ENCODE measurements at places on chromosomes 2 and 18.
A peak's percentile ranks its signal among the peaks of the same experiment; 100 is the strongest.

DNA sequence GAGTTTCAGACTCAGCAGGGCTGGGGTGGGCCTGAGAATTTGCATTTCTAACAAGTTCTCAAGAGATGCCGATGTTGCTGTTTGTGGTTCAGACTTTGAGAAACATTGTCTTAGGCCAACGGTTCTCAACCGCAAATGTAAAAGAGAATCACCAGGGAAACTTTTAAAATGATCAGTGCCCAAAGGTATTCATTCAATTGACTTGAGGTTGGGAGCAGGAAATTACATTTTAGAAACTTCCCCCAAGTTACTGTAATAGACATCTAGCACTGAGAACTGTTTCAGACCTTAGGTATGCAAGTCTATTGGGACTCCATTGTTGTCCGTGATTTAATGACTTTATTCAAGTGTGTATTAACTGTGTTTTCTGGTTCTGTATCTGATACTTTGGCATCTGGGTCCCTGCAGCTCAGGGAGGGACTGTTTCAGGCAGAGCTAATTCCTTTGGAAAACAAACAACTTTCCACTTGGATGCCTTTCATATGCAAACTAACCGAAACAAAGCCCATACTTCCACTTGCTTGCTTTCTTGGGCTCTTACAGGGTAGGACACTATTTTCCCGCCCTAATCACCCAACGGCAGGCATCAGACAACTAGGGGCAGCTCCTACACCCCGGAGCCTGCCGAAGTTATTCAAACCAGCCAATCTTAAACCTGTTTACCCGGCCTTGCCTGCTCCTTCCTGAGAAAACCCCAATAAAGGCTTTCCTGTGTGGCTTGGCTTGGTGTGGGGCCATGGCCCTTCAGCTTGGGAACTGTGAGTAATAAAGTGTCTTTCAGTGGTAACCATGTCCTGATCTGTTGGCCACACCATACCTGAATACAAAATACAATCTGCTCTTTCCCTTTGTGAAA lies 97.6 kb downstream of the POLE4 start:
- DNase-seq: no peak

DNA sequence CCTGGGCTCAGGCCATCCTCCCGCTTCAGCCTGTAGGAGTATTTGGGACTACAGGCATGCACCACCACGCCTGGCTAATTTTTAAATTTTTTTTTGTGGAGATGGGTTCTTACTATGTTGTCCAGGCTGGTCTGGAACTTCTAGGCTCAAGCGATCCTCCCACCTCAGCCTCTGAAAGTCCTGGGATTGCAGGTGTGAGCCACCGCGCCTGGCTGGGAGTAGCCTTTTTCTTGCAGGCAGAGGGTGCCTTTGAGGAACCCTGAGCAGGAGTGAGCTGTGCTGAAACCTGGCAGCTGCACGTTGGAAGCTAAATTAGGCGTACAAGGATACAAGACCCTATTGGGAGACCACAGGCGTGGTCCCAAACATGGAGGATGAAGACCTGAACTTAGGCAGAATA lies 8.0 kb downstream of the CTDSP1 start:
- no peak for DNase-seq

- DNase-seq: no peak
These were observed 300.1 kb upstream of the NXPH2 start for GRCh38 chr2:139080244-139080643.

GRCh38 chr18:23900994-23901393 lies 113.6 kb upstream of the TTC39C start:
- DNase-seq: no peak

DNA sequence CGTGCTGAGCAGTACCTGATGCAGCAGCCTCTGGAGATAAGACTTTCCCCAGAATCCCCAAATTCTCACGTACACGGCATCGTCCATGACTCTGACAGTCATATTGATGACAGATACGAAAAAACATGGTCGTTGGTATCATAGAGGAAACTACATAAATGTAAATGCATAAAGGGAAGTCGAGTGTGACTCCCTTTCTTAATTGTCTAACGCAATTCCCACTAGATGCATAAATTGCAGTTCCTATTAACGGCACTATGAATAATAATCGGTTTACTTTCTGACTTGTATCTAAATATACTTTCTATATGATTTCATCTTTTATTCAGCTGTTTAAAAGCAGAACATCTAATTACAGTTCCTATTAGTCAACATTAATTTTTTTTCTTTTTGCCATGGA lies 322.6 kb upstream of the REV1 start:
- no peak for DNase-seq

DNA sequence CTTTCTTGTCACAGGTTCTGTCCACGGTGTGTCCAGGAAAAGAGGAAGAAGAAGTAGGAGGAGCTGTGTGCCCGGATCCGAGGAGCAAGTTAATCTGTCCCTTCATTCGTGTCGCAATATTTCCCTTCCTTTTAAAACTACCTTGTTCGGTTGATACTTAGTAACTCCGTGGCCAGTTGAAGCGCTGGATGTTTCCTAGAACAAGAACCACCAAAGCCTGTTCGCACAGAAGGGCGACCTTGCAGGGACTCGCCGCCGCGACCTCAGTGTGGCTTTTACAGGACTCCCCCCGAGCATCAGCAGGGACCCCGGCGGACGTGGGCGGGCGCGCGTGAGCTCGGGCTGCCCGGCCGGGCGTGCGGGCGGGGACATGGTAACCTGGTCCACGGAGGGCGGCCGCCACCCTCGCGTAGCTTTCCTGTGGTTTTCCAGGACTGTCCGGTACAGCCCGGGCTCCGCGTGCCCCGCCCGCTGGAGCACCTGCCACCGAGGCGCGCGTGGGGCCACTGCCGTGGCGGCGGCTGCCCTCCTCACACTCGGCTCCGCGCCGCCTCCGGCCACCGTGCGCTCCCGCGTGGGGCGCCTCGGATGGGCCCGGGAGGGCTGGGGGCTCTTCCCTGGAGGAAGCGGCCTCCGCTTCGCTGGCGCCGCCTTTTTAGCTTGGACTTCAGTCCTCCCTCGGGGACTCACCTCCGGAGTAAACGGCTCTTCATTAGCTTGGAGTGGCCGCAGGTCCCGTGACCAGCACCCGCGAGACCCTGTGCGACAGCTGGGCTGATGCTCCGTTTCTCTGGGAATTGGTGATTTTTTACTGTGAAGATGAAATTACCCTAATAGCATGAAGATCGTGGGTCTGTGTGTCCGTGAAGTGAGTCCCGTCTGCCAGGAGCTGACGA lies 9.2 kb upstream of the D2HGDH start:
- DNase-seq: no peak

DNA sequence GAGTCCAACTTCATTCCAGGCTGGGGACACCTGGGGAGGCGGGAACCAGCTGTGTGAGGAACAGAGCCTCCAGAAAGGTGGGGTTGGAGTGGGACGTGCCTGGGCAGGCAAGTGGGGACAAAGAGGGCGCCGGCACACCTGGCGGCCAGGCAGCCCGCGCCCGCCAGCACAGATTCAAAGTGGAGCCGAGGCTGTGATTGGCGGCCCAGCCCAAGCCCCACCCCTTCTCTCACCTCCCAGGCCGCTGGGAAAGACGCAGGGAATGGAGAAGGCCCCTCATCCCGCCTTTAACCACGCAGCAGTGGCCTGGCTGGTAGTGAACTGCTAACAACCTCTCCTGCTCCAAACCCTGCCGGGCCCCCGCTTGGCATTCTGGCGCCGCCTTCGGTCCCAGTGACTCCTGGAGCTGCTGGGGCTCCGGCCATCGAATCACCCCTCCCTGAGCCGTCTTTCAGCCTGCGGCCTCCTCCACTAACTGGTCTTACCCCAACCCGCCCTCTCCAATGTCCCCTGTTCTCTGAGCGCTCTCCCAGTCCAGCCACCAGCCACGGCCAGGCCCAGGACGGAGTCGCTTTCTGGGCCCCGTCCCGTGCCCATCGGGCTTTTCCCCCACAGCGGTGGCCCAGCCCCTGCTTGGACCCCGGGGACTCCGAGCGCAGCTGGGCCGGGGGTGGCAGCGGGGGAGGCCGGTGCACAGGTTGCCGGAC lies 27.9 kb upstream of the PTMA start:
- DNase-seq: peak; percentile 73

- DNase-seq: no peak
These were observed 240.6 kb downstream of the TFCP2L1 start for GRCh38 chr2:121044412-121044811.

DNA sequence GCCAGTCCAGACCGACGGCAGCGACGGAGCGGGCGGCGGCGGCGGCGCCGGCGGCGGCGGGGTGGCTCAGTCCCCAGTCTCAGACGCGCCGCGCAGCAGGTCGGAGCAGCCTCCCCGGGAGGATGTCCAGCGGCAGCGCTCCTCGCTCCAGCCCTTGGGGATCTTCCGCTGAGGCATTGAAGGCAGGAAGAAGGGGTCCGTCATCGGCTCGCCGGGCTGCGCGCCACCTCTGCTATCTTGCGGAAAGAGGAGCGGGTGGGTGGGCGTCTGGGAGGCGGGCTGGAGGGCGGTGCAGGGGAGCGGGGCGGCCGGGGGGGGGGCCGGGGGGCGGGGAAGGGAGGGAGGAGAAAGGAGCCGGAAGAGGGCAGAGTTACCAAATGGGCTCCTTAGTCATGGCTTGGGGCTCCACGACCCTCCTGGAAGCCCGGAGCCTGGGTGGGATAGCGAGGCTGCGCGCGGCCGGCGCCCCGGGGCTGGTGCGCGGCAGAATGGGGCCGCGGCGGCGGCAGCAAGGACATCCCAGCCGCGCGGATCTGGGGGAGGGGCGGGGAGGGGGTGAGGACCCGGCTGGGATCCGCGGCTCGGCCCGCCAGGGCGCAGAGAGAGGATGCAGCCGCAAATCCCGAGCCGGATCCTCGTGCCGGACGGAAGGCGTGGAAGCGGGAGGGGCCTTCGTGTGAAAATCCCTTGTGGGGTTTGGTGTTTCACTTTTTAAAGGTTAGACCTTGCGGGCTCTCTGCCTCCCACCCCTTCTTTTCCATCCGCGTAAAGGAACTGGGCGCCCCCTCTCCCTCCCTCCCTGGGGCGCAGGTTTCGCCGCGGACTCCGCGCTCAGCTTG lies at the start of gene NETO1:
Gene NETO1 (minus strand): TSS at position 242 of the 839 bp plus-strand sequence. CDS start 696 bp downstream, outside the sequence.
- DNase-seq: no peak

DNA sequence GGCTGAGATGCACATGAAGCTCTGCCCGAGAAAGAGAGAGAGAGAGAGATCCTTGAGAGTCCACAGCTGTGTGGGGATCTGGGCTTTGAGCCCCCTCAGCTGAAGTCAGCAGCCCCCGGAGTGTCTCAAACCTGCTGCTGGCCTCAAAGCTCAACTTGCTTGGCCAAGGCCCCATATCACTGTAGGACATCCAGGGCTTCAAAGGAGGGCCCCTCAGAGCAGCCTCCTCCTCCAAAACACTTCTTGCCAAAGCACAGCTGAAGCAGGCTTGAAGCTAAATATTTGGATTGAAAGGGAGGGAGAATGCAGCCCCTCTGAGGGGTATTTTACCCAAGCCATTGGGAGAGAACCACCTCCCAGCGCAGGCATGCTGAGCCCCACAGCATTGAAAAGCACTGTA lies 357.6 kb downstream of the OSR1 start:
- no peak for DNase-seq

DNA sequence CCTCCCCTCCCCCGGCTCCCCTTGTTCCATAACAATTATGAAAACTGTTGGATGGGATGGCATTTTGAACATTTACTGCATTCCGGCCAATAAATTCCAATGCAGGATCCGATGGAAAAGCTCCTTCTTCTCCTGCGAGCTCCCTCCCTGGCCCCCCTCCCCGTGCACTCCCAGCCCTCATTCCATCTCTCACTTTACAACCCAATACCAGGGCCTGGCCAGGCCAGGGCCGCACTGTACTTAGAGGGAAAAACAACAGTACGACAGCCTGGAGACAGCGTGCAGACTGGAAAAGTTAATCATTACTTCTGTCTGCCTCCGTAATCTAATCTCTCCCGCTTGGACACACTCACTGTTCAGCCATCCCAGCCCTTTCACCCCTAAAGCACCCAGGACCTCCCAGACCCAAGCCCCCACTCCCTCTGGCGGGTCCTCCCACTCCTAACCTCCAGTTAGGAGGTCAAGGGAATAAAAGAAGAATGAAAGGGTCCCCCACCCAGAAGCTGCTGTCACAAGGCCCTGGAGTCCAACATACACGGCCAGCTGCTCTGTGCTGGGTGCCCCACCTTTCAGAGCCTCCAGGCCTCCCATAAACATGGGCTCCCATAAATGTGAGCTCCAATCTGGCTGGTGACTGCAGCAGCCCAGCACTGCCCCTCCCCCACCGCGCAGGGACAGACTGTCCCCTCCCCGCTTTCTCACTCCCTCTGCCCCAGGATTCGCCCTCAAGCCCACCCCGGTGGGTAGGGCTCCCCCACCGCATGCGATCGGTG lies 20.6 kb downstream of the SMAD7 start:
- DNase-seq: no peak

DNA sequence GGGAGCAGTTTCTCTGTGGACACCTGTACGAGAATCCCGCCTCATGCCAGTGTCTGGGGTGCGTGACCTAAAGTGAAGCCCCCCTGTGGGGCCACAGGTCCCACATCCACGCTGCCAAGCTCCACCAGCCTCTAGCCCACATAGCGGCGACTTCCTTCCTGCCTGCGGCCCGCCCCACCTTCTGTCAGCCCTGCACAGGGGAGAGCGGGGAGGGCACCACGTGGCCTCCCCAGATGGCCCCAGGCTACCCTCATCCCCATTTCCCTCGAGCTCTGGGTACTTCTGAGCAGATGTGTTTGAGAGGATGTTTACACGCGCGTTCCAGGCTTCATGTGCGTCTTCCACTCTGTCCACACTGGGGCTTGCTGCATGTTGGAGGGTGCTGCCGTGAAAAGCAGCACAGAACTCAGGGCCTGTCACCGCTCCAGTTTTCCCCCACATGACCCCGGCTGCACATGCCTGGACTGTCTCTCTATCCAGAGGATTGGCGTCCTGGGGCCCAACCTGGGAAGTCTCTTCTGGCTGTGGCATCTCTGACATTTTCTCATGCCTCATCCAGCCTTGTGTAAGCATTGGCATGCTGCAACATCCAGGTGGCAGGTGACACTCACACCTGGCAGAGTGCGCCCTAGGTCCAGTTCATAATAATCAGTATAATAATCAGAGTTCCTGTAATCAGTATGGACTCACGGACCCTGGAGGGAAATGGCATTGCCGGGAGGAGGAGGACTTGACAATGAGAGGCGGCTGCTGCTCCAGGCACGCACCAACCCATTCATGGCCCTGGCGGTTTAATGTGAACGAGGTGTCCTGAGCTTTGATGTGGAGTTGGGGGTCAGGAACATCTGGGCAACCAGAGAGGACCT lies 146.3 kb upstream of the TWIST2 start:
- no peak for DNase-seq

DNA sequence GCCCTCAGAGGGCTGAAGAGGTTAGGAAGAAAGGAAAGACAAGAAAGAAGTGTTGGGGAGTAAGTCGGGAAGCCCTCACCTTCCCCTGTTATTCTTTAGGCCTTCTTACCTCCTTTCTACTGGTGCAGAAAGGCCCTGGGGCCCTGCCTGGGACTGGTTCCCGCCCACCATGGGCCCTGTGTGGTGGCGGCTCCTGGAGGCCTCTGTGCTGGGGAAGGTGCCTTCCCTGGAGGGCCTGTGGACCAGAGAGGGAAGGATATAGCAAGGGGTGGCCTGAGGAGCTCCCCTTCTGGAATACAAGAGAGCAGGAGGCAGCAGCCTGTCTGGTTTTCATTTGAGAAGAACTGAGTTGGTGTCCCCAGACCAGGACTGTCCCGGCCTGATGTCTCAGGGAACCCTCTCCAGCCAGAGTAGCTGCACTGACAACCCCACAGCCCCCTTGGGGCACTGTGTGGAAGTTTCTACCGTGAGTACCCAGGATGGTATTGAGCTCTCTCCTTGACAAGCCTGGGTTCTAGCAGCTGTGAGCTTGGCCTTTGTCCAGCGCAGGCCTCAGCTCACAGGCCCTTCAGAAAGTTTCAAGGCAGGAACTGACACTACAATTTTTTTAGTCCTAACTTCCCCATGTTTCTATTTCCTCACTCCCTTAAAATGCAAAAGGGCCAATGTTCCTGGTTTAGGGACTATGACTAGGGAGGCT lies 47.1 kb downstream of the EFR3B start:
- no peak for DNase-seq

- DNase-seq: no peak
These were observed 328.2 kb downstream of the DLGAP1 start for GRCh38 chr18:4126939-4127338.
